ENCODE measurements at places on chromosomes 11 and 22.

DNA sequence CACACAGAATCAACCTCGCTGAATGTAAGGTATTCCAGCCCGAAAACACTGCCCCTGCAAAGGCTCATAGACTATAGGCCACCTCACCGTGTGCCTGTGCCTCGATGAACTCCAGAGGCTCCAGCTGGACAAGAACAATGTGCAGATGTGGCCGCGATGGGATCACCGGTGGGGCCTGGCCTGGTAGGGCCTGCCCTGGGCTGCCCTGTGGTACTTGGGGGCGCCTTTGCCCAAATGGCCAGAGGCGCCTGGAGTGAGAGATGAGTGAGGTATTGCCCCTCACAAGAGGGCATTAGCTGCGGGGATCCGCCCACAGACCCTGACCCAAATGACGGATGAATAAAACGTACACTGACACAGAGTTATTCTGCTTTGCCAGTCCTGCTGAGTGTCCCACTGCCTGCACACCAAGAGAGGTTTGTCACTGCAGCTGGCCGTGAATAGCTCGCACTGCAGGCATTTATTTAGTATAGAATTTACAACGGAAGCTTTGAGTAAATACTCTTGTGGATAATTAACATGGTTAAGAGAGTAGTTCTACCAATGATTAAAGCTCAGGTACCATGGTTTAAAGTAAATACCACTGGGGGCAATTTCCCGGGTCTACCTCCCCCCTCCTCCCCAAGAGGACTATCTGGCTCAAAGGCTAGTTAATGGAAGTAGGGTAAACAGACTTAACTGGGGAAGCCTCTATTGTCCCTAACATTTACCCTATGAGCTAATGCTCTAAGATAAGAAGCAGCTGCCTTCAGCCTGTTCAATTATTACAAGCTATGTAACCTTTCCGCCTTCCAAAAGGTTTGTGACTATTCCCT lies 101.1 kb upstream of the IGLL5 start:
- no peak for DNase-seq

GRCh38 chr11:30561691-30562415 lies 24.3 kb downstream of the MPPED2 start:
- DNase-seq = no peak

DNA sequence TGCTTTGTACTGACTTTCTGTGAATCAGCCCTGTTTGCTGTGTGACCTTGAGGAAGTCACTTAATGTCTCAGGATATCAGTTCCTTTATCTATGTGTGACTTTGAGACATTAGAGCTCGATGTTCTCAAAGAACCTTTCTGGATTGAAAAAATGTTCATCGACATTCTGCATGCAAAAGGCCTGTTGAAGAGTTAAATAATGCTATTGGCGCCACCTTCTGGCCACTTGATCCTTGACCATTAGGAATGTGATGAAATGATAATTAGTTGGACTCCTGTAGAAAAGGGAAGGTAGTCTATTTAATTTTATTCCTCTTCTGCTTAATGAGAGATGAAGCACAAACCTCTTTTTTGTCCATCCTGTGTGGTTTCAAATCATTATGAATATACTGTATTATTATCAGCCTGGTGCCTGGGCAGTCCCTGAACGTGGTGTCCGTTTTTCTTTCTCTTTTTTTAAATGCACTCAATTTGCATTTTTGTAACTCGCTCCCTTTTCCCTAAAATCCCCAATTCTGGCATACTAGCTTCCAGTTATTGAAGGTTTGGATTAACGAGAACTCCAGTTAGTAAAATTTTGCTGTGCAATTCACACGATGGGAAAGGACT lies 20.7 kb downstream of the ELF5 start:
- no peak for DNase-seq

DNA sequence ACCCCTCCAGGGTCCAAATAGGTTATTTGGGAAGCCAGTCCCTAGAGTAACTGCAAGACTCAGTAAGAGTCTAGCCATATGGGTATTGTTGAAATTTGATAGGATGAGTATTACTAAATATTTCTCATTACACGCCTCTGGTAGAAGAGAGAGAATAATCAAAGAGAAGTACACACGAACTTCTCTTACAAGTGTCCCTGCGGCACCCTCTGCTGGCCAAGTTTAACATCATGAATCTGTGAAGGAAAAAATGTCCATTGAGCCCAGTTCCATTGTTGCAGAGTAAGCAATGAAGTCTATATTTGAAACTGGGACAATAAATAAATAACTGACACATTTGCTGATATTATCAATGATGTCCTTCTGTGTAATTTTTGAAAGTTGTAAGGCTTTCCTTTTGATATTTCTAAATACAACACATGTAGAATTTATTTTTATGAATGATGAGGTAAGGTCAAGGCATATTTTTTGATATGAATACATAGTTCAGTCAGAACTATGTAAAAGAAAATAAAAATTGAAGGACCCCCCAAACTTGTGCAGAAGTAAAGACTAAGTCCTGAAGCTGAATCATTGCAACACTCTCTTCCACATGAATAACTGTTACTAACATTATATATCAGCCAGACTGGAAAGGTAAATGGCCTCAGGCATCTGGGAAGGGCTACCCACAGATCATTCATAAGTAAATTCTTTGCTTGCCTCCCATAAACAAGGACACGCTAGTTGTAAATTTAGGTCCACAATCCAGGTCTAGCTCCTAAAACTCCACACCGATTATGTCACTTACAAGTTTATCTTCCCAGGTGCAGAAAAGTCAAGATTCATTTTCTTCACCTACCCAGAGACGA lies 10.0 kb downstream of the OR51L1 start:
- no peak for DNase-seq

GRCh38 chr11:93933230-93933629 lies 82.8 kb upstream of the VSTM5 start:
- DNase-seq = no peak

DNA sequence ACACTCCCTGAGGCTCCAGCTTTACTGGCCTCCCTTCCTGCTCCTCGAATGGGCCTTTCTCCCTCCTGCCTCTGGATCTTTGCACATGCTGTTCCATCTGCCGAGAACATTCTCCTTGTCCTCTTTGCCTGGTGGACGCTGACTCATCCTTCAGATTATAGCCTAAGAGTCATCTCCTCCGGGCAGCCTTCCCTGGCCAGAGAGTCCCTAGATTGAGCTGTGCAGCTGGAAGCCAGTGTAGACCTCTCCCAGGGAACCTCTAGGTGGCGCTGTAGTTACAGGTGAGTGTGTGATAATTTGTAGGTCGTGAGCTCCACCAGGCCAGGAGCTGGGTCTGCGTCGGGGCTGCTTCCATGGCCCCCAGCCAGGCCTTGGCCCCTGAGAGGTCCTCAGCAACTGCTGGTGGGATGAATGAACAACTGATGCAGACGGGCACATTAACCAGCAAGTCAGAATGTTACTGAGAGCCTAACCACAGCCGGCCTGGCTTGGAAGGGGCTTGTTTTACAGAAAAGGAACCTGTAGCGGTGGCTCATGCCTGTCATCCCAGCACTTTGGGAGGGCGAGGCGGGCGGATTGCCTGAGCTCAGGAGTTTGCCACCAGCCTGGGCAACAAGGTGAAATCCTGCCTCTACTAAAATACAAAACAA lies 8.7 kb downstream of the PNPLA5 start:
- DNase-seq = peak; percentile 31

GRCh38 chr11:113142508-113142907 lies 171.9 kb upstream of the TTC12 start:
- DNase-seq = no peak

DNA sequence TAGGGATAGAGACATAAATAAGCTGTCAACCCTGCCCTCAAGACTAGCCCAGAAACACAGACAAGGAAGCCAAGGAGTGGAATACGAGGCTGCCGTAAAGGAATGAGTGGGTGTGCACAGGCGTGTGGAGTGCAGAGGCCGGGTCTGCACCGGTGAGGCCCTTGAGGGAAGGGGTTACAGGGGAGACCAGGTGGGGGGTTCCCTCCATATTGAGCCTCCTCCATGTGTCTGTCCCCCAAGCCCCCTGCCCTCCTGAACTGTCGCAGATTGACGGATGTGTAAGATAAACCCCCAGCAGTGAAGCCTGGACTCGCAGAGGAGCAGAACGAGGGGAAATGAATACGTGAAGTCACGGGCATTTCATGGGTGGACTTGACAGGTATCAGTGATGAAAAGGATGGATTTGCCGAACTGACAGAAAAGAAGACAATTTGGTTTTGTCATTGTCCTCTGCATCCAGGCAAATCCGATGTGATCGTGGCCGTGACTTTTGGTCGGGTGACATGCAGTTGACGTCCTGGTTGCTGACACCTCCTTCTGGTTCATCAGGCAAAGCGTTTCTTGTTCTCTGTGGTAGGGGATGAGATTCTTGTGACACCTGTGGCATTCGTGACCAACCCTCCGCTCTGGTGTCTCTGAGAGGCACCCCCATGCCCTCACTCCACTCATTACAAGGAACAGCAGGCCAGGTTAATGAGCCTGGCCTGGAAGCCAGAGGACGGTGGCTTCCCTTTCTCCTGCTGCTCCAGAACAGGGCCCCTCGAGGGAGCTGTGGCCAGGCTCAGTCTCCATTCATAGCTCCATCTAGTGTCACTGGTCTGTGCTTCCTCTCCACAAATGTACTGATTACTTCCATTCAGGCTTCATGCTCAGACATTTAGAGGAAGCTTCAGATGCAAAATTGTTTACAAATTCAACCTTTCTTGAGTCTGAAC lies 223.1 kb upstream of the B3GAT1 start:
- no peak for DNase-seq

GRCh38 chr22:43642319-43643206 lies 169.5 kb downstream of the EFCAB6 start:
- no peak for DNase-seq

DNA sequence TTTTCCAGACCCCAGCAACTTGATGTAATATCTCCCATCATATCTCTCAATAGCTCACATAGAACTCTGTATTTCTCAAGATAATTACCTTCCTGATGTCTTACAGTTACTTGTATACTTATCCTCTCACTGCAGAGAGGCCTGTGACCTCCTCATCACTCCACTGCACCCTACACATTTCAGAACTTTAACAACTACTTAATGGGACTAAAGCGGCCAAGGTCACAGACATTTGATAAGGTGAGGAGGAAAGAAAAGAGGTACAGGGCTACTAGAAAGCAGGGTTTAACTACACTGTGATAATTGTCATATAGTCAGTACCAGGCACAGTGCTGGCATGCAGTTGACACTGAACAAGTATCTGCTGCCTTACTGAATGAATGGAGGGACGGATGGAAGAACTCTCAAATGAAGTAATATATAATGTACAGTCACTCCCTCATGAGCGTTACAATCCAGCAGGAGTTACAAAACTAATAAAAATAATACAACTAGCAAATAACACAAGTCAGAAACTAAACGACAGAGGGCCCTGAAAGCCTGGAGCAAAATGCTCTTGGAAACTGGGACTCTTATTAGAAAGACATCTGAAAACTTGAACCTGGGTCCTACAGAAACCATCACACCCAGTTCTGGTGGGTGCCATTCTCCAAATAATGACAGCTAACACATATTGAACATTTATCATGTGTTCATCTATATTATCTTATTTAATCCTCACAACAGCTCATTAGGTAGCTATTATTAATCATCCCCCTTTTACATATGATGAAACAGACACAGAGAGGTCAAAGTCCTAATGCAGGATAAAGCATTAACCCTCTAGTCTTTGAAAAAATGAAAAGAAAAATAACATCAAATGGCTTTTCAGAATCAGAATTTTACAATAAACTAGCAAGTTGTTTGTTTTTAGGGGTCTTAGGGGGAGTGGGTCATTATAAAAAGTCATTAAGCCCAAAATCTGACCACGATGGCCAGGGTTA lies 14.3 kb downstream of the PI4KA start:
- no peak for DNase-seq

- DNase-seq = no peak
Observed at GRCh38 chr22:21450858-21451353, 16.3 kb upstream of the TMEM191C start.

- no peak for DNase-seq
Observed at GRCh38 chr11:70471254-70471653, 72.9 kb downstream of the CTTN start.

DNA sequence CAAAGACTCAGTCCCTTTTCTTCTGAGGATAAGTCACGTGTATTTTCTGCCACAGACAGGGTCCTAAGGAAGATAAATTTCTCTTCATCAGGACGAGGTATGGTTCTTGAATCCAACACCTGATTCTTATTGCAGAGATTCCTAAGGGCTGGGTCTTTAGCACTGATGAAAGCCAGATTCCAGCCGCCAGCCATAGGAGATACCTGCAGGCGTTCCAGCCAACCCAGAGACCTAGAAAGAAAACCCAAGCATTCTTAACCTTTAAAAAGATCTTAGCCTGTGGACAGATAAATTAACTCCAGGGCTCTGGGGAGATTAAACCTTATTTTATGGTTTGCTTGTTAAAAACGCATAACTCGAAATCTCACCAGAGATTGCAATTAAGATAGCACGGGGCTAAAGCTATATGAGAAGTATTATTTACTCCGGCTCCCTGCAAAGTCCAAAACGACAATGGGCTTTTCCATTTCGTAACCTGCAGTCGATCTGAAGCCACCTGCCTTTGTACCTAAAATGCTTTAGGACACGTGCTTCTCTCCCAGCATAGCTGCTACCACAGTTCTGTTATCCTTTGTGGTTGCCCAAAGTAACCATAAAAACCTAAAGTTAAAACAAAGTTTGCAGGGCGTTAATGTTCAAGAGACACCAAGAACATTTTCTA lies 104.5 kb downstream of the NXPE2 start:
- no peak for DNase-seq

DNA sequence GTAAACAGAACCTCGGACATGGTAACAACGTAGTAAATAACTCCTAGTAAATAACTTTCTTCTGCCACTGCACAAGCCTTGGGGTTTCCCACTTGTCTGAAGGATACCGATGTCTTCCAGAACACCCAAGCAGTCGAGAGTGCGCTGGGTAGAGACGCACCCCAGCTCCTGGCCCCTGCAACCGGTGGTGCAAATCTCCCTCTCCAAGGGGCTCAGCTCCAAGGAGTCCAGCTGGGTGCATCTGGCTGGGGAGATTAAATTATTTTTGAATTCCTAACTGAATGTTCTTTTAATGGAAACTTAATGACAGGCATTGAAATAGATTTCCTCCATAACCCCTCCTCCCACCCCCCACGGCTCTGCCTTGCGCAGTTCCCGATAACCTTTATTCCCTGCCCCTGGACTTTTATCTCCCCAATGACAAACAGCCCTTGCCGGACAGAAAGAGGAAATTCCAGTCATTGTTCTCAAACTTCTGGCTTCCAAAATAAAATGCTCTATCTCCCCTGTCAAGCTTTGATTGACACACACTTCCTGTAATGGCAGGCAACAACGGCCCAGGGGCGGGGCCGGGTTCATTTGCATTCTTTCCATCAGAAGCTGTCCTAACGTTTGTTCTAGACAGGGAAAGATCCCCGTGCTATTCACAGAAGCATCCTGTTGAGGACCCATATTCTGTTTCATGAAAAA lies 31.2 kb downstream of the KCNJ1 start:
- no peak for DNase-seq

DNA sequence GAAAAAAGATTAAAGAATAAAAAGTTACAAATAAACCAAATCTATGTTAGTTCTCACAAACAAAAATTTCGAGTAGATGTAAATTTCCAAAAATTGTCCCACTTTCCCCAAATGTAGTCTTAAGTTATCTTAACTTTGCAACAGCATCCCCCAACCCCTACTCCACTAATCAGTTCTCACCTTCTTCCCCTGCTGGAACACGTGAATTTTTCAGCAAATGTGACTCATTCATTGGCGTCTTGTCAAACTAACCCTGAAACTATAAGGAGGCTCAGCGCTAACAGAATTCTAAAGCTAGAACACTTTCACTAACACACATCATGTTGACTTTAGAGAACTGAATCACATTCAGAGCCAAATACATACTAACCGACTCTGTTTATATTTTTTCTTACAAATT lies 46.1 kb downstream of the PHF21A start:
- DNase-seq = no peak

- peak; percentile 32 for DNase-seq
Observed at GRCh38 chr11:119206511-119207414, 624 bp downstream of the CBL start.
